ENCODE measurements at places on chromosomes 11 and 22.
A peak's percentile ranks its signal among the peaks of the same experiment; 100 is the strongest.

- DNase-seq = no peak
Measured at GRCh38 chr11:22430141-22430541, 92.0 kb downstream of the SLC17A6 start.

- peak; percentile 59 for DNase-seq
Measured at GRCh38 chr22:36239401-36240171, at the start of gene APOL2. Gene APOL2, minus strand, starts transcription at chr22:36239527. Its CDS starts 6,365 bp downstream, at chr22:36233162.

DNA sequence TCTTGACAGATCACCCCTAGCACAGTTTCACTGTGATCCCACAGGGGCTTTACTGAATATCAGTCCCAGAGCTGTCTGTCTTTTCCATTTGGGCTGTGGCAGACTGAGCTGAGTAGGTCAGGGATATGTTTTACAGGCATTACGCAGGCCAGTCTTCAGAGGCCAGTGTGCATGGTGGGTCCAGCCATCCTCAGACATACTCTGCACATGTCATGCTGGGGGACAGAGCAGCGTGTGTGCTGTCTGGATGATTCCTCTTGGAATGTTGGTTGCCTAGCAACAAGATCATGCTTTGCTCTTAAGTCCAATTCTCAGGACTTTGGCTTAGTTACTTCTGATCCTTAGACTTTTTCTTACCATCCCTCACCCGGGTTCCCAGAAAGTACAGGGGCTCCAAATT is 736.5 kb downstream of the DLG2 start:
- no peak for DNase-seq

- no peak for DNase-seq
Measured at GRCh38 chr11:65445604-65446445, 23.2 kb downstream of the NEAT1 start.

DNA sequence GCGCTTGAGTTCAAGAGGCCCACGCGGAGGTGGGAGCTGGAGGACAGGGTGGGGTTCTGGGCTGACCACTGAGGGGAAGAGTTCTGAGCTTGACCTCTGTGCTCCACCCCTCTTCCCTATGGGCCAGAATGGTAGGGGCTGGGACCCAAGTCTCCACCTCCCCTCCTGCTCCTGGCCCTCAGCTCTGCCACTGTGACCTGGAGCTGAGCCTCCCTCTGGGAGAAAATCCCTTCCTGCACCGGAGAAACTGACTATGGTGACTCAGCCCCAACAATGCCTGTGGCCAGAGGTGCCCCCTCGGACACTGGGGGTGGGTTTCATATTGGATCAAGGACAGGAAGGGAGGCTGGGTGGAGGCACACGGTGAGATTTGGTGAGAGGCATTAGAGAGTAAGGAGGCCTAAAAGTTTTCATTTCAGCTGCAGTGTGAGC is 23.0 kb downstream of the RELT start:
- no peak for DNase-seq

GRCh38 chr22:48753381-48753730 is 1074.3 kb downstream of the BRD1 start:
- DNase-seq = no peak

DNA sequence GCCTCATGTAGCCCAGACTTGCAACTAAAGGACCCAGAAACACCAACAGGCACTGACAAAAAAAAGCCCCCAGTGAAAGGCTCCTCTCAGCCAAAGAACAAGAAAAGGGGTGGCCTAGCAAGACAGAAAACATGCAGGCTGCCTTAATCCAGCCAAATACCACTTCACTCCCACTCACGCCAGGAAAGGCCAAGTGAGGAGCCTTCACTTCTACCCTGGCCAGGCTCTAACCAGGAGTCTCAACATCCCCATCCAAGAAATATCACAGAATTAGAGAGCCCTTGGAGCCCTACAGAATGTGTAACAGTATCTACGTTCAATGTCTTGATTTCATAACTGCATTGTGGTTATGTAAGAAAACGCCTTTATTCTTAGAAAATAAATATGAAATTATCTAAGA is 149.0 kb downstream of the APOL5 start:
- DNase-seq = no peak

DNA sequence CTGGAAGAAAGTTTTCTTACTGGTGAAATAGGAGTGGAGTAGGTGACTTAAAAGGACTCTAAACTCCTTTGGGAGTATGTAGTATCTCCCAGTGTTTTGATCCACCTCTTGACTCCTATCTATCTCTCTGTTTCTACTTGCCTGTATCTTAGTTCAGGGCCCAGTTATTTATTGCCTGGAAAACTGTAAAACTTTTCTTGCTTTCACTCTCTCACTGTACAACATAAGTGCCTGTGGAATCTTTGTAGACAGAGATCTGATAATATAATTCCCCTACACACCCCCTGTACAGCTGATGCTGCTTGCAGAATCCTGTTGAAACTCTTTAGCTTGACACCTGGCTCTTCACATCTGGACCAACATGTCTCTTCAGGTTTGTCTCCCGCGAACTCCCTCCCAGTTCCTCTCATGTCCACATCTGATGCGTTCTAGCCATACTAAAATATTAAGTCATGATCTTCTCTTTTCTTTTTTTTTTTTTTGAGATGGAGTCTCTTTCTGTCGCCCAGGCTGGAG is 26.5 kb upstream of the SESN3 start:
- DNase-seq = no peak

DNA sequence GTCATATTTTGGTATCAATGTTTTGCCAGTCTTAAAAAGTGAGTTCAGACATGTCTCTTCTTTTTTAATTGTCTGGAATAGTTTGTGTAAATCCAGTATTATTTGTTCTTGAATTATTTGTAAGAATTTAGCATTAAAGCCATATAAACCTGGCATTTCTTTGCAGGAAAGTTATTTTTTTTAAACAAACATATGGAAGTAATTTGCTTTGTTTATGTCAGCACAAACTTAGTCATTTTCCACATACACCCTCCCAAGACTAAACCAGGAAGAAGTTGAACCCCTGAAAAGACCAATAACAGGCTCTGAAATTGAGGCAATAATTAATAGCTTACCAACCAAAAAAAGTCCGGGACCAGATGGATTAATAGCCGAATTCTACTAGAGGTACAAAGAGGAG is 9.1 kb upstream of the CCDC81 start:
- DNase-seq = no peak

DNA sequence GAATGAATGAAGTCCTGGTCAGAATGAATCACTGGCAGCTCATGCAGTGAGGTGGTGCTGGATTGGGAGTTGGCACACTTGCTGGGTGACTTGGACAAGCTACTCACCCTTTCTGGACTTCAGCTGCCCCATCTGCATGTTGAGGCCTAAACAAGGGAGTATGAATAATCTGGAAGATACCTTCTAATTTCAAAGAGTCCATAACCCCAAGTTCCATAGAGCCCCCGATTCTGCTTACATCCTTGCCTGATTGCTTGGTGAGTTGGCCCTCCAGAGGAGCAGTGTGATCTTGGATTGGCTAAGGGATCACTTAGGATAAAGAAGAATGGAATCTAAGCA is 18.3 kb upstream of the ACCSL start:
- no peak for DNase-seq

GRCh38 chr11:17979770-17980371 is 33.0 kb downstream of the SERGEF start:
- DNase-seq = peak; percentile 6

DNA sequence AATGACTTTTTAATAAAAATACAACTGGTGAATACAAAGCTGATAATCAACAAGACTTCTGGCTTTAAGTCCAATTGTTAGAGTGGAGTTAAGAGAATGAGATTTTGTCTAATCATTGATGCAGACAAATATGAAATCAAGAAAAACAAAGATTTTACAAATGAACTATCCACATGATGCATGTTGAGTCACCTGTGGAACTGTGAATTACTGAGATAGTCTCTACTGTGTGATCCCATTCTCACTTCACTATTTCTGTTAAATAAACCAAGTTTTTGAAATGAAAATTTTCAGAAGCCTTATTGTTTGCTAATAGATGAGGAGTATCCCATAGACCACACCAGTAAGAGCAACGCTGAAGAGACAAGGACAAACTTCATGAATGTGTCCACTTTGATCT is 8.4 kb upstream of the CTSC start:
- no peak for DNase-seq

DNA sequence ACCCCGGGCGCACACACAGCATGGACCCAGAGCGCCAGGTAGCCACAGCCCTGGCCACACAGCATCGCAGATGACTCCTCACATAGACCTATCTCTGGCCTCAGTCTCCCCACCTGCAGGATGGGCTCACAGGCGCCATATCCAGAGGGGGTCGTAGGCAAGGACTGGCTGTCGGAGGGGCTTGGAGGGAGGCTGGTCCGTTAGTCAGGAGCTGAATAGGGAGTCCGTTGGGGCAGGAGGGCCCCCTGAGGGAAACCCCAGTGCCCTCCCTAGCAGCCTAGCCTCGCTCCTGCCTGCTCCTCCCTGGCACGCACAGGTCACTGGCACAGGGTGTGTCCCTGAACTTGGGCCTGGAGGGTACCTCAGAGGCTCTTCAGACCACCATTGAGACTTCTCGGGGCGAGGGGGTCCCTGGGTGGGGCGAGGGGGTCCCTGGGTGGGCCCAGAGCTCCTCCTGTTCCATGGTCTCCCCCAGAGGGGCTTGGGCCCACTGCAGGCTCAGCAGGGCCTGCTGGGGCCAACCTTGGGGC is 2.0 kb downstream of the PLXNB2 start:
- DNase-seq = no peak

- peak; percentile 48 for DNase-seq
Measured at GRCh38 chr22:43996170-43996980, 27.7 kb upstream of the PARVB start.

GRCh38 chr11:2194877-2195755 is 23.5 kb upstream of the TH start:
- DNase-seq = no peak

DNA sequence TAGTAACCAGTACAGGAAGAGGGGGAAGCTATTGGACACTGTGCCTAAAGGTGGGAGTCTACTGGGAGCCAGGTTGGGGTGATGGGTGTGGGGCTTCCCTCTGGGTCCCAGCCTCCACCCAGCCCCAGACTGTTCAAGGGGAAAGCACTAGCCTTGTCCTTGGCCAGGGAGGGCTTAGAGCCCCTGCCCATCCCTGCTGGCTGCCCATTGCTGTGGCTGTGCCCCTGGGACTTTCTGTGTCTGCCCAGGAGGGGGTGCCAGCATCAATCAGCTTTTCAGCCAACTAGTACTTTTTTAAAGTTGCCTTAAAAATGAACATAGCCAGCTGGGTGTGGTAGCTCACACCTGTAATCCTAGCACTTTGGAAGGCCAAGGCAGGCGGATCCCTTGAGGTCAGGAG is 19.9 kb downstream of the INCENP start:
- DNase-seq = no peak

DNA sequence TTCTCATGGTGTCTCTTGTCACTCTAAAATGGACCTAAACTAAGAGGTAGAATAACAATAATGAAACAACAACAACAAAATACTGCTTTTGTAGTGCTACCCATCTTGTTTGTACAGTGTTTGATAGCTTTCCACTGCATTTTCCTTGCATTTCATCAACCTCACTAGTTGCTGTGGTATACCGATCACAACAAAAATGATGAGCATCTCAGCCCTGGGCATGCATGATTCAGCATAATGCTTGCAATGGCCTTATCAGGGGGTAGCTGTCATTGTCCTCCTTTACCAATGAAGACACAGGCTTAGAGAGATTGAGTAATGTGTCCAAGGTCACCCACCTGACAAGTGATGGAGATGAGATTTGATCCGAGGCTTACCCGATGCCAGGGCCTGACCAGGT is 682.5 kb downstream of the NTM start:
- DNase-seq = no peak

GRCh38 chr11:43360361-43361032 is 1.8 kb downstream of the TTC17 start:
- no peak for DNase-seq

GRCh38 chr11:91258876-91259275 is 965.7 kb upstream of the FAT3 start:
- DNase-seq = no peak

- DNase-seq = no peak
Measured at GRCh38 chr11:64620381-64620971, 29.5 kb downstream of the SLC22A12 start.

GRCh38 chr22:44609400-44609988 is 92.5 kb upstream of the PRR5 start:
- no peak for DNase-seq

GRCh38 chr11:47314992-47315391 is 37.5 kb downstream of the MYBPC3 start:
- DNase-seq = no peak

- DNase-seq = no peak
Measured at GRCh38 chr11:110085255-110085838, 7.8 kb upstream of the ZC3H12C start.

DNA sequence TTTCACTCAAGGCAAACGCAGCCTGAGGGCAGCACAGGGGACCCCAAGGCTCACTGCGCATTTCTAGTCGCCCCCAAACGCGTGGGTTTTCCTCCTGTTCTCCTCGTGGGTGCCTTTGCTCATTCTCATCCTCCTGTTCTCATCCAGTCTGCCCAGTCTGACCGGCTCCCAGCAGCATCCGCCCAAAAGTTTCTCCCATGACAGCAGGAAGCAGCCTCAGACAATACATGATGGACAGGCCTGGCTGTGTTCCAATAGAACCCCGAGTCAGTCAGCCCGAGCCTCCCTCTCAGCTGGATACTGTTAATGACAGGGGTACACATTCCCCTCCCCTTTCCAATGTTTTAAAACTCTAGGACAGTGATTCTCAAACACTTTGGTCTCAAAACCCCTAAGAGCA is 22.5 kb upstream of the KRTAP5-7 start:
- no peak for DNase-seq

Data from stimulated activated CD4-positive, alpha-beta T cell treated with anti-CD3 and anti-CD28 coated beads, Interleukin-1b, Interleukin-23, amount 100 ng/mL, for 1 hour (primary cell).